Activated T-cell treated with anti-CD3 and anti-CD28 coated beads for 4 hours (primary cell): ENCODE measurements at places on chromosomes 6 and 20.

GRCh38 chr6:41785689-41786450 is 1.6 kb upstream of the TOMM6 start:
- DNase-seq = no peak

- DNase-seq = no peak
Observed at GRCh38 chr6:55040102-55040848, 134.0 kb upstream of the HCRTR2 start.

DNA sequence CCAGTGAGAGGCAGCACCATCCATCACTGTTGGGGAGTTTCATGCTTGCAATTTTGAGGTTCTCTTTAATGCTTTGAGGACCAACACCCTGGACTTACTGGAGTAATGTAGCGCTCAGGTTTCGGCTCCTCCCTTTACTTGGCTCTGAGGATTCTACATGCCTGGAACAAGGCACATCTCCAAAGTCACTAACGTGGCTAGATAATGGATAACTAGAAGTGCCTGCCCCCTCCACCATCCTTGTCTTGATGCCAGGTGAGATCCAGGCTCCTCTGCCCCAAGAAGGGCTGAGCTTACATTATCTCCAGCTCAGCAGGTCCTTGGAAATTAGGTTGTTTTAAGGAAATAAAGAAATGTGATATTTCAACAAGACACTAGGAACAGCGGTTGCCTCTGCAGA is 75.5 kb upstream of the ZNFX1 start:
- DNase-seq = no peak

- no peak for DNase-seq
Observed at GRCh38 chr20:36117638-36118037, 36.9 kb upstream of the EPB41L1 start.

DNA sequence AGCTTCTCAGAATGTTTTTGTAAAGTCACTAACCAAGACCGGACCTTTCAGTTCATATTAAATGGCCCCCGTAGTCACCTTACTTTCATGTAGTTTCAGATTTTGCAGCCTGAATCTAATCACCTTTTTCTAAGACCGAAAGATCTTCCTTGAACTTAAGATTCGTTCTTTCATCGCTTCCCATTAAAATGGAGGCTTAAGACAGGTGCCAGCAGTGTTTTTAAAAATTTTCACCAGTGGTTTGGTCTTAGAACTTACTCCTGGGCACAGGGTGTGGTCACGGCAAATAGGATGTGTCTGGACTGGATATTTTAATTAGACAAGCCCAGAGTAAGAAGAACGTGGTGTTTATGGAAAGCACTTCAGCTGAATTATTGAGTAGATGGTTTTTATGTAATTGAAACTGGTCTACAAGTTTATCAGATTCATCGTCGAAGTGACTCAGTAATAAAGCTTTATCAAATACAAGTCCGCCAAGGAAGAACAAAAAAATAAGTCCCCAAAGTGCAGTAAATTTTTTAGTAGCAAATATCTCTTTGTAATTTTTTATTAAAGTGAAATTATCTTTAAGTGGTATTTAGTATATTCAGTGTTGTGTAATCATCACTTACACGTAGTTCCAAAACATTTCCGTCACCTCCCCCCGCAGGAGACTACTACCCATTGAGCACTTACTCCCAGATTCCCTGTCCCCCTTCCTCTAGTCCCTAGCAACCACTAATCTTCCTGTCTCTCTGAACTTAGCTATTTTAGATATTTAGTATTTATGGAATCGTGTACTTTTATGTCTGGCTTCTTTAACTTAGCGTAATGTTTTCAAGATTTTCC is 868 bp downstream of the SRSF3 start:
- DNase-seq = no peak

DNA sequence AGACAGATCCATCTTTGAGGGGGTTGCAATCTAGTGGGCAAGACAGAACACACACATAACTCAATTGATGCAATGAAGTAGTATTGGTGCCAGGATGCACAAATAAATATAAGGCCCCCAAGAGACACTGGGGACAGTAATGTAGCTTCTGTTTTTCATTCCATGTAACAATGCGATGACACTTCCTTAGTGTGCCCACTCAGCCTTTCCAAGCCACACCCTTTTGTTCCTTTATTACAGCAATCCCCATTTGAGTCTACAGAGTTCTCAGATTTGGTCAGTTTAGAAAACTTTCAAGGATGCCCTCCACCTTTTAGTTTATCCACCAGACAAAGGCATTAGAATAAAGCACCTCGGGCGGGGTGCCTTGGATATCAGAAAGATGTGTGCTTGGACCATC is 15.5 kb downstream of the TGM3 start:
- no peak for DNase-seq

- no peak for DNase-seq
Observed at GRCh38 chr6:147508042-147508865, at the start of gene SAMD5. Gene SAMD5, plus strand, starts transcription at chr6:147508690. Its CDS starts 239 bp downstream, at chr6:147508929.

DNA sequence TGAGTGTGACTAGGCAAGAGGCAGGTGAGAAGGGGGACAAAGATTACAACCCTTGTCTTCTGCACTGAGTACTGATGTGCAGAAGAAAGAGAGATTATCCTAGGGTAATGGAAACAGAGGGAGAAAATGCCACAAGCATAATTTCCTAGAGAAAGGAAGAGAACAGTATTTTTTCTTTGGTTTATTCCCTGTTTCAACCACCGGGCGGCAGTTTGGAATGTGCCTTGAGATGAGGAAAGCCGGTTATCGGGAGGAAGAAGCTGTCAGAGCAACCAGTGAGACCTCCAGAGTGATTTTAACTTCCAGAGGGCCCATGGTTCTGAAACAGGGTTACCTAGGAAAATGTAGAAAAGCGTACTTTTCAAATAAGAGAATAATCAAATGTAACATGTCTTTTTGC is 121.4 kb downstream of the REV3L start:
- DNase-seq = no peak

DNA sequence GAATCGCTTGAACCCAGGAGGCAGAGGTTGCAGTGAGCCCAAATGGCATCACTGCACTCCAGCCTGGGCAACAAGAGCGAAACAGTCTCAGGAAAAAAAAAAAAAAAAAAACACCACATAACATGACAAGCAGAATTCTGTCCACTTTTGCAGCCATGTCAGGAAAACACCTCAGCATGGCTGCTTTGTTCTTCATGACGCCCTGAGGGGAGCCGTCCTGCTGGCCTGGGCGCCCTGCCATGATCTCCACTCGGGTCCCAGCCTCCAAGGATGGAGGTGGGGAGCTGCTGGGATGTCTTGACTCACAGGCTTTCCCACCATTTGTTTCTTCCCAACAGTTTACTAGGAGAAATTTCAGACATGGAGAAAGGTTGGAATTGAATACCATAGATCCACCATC is 42.2 kb downstream of the SNX9 start:
- no peak for DNase-seq

DNA sequence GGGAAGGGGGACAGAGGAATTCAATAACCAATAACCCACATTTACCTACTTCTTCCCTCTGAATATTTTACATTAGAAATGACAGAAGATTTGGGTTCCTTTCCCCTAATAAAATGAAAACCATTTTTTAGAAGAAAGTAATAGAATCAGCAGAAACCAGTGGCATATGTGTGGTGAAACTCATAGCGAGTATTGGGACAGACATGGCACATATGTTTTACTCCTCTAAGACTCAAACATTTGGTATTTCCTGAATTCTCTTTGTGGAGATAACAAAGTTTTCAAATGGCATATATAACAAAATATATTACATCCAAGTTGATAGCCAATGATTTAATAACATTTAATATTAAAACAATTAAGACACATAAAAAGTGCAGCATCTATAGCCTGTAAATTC is 12.9 kb upstream of the BEND3 start:
- no peak for DNase-seq

DNA sequence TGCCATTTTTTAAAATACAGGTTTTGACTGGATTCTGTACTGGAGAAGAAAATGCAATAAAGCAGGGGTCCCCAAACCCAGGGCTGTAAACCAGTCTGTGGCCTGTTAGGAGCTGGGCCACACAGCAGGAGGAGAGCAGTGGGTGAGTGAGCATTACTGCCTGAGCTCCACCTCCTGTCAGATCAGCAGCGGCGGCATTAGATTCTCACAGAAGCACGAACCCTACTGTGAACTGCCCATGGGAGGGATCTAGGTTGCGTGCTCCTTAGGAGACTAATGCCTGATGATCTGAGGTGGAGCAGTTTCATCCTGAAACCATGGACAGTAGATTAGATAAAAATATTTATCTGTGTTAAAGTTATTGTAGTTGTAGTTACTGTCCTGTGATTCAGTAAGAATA is 21.1 kb upstream of the FBXO9 start:
- DNase-seq = no peak

- peak; percentile 28 for DNase-seq
Observed at GRCh38 chr6:44304282-44305199, 8.6 kb downstream of the AARS2 start.

- DNase-seq = no peak
Observed at GRCh38 chr6:153084393-153084792, 46.7 kb downstream of the RGS17 start.

DNA sequence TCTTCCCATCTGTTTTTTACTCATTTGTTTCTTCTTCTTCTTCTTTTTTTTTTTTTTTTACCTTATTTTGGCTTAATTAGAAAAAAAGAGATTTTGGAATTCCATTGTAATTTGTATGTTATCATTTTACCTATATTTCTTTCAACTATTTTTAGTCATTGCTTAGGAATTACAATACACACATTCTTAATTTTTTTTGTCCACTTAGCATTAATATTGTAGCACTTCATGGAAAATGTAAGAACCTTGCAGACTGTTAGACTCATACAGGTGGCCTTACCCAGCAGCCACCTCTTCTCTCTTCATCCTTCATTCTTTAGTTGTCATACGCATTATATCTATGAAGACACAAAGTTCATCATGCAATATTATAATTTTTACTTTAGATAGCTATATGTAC is 5.8 kb upstream of the SLC18B1 start:
- DNase-seq = no peak

DNA sequence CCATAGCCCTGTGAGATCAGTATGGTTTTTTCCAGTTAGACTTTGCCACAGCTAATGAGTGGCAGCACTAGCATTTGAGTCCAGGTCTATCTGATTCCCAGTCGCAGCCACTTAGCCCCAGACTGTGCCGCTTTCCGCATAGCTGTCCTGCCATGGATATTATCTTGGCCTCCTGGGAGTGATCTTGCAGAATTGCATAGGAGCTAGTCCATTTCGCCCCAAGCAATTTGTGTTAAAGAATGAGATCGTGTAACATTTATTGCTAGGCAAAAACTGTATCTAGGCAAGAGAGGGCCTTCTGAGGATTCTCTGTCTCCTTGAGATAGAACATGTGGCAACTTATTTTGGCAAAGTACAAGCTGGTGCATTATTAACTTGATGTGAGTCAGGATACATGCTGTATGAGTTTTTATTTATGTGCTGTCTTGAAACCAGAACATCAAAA is 74.2 kb downstream of the EZR start:
- no peak for DNase-seq

DNA sequence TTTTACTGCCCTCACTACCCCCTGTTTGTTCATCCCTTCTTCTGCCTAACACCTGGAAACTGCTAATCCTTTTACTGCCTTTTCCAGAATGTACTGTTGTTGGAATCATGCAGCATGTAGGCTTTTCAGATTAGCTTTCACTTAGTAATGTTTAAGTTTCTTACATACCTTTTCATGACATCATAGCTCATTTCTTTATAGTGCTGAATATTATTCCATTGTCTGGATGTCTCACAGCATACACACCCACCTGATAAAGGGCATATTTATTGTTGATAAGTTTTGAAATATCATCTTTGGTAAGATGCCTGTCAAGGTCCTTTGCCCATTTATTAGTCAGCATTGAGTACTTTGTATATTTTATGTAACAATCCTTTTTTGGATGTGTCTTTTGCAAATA is 588.2 kb upstream of the NRSN1 start:
- DNase-seq = no peak

GRCh38 chr6:14713008-14713960 is 532.6 kb upstream of the JARID2 start:
- no peak for DNase-seq

DNA sequence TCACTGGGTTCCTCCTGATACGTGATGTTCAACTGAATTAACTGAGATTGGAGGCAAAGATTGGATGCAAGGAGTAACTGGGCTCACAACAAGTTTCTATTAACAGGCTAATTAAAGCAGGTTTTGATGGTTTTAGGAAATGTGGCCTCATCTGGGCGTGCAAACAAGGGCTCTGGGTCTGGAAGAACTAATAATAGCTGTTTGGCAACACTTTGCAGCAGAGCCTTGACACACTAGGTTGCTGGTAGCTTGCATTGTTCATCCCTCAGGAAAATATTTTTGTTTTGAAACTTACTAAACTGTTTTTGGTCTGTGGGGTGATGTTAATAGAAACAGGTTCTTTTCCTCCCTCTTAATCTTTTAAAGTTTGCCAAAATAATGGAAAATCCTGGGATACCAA is 117.2 kb upstream of the CD93 start:
- no peak for DNase-seq

DNA sequence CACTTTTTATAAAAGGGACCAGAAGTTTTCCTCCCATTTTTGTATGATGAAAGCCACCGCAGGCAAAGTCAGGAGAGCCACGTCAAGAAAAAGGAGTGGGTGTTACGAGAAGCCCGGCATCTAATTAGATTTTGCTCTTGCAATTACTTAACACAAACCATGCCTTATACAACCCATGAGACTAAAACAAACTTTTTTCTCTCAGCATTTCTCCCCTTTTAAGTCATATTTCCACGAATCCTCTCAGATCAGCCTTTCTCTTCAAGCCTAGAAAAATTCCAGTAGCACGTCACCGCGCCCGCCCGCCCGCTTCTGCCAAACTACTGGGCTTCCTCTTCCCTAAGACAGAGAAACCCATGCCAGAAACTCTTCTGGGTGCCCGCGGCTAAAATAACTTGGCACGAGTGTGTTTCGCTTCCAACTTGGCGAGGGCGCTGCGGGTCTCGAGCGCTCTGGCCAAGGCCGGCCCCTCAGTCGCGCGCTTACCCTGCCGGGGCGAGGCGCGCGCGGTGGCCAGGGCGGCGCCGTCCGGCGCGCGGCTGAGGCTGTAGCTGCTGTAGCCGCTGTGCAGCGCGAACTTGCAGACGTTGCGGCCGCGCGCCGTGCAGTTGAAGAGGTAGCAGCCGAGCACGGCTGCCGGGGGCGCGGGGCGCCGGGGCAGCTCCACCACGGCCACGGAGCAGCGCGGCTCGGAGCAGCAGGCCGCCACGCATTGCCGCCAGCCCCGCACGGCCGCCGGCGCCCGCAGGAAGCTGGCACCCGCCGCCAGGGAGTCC is 1.0 kb downstream of the LRP11 start:
- no peak for DNase-seq

- DNase-seq = no peak
Observed at GRCh38 chr6:73984571-73985210, 288.7 kb downstream of the CD109 start.

DNA sequence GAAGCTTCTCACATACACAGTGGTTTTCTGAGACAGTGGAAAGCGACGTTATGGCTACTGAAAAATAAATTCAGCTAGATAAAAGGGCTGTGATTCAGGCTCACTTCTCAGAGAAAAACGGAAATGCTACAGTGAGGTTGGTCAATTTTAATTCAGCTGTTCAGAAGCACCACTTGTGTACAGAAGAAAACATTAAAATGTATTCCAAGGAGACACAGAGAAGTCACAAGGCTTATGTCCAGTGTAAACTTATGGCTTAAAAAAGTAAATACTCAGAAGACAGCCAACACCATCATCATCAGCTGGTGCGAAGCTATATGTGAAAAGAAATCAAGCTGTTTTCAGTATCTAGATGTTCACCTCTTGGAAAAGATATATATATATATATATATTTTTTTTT is 68.6 kb downstream of the ABHD12 start:
- DNase-seq = no peak
